Urinary bladder (tissue), 4 donors: ENCODE measurements at places on chromosomes 16 and 17.

- DNase-seq, result no peak
These were observed 12.9 kb downstream of the COL1A1 start for GRCh38 chr17:50188531-50188920.

DNA sequence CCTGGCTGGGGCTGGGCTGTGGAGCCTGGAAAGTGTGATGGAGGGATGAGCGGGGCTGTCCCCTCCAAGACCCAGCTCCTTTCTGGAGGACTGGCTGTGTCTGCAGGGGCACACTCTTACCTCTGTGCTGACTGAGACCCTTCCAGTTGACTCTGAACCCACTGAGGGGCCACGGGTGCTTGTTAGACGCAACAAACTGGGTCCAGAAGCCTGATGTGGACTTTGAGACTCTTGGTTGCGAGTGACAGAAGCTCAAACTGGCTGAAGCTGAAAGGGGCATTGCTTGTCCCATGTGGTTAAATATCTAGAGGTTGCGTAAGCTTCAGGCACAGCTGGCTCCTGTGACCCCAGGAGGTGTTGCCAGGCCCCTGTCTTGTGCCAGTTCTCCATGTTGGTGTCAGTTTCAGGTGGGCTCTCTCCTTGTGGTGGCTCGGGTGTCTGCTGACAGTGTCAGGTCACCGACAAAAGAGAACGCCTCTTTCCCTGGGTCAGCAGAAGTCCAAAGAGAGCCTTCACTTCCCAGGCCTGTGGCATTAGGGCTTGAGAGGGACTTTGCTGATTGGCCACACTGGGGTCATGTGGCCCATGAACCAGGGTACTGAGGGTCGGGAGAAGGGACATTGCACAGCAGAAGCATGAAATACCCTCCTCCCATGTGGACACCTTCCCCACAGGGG is 16.7 kb downstream of the ADCY7 start:
- DNase-seq, result no peak

GRCh38 chr17:15109608-15110007 is 155.5 kb downstream of the PMP22 start:
- no peak for DNase-seq

- no peak for DNase-seq
These were observed 6.7 kb upstream of the BCAR1 start for GRCh38 chr16:75257886-75258806.

- no peak for DNase-seq
These were observed 9.6 kb downstream of the CDRT15 start for GRCh38 chr17:14227052-14227451.

DNA sequence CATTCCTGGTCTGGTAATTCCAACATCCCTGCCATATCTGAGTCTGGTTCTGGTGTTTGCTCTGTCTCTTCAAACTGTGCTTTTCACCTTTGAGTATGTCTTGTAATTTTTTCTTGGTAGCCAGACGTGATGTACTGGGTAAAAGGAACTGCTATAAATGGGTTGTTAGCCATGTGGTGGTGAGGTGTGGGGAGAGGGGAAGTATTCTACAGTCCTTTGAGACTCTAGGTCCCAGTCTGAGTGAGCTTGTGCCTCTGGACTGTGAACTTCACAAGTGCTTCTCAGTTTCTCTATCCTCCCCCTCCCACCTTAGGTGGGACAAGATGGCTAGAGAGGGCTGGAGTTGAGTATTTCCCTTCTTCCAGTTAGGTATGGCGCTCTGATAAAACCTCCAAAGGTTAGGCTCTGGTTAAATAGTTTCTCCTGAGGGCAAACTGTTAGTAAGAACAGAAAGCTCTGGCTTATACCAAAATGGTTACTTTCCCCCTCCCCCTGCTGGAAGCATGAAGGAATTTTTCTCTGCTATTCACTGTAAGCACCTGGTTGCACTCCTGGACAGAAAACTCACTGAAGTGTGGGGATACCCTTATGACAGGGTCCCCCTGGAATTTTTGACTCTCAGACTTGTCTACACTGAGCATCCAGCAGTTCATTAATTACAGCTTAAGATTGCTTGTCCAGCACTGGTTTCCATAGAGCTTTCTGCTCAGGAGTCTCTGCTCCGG is 87.8 kb downstream of the MARCHF10 start:
- no peak for DNase-seq

DNA sequence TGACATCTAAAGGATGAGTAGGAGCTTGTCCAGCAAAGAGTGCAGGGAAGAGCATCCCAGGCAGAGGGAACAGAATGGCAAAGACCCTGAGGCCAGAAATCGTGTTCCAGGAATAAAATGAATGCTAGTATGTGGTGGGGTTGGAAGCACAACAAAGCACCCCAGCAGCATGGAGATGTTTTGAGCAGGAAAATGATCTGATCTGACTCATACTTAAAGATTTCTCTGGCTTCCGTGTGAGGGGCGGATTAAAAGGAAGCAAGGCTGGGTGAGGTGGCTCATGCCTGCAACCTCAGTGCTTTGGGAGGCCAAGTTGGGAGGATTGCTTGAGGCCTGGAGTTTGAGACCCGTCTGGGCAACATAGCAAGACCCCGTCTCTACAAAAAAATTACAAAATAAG is 2.3 kb downstream of the SLC5A11 start:
- no peak for DNase-seq

- no peak for DNase-seq
These were observed 4.6 kb downstream of the RPUSD1 start for GRCh38 chr16:783404-784161.

DNA sequence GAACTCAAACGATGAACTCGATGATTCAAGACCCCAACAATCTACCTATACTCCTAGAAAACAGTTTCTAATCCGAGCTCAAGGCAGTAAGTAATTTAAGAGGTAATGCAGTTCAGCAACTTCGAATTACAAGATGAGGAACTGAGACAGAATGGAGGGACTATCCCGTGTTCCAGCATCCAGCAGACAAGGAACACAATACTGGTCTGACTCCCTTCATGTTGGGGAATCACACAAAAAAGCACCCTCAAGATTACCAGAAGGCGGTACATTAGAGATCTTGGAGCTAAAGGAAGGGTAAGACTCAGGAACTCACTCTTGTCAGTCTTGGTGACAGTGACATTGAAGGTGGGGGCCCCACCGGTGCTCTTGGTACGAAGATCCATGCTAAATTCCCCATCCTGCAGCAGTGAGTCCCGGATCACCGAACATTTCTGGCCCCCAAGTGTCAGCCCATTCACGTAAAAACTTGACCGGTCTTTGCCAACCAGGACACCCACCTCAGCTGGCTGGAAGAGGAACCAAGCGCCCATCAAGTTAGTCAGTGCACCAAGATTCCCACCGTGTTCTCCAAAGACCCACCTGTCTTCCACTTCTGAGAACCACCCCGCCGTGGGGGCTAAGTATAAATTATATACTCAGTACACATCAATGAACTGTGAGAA is 1.9 kb downstream of the PFN1 start:
- no peak for DNase-seq

GRCh38 chr16:89584768-89585549 is 9.4 kb downstream of the CPNE7 start:
- DNase-seq, result no peak

DNA sequence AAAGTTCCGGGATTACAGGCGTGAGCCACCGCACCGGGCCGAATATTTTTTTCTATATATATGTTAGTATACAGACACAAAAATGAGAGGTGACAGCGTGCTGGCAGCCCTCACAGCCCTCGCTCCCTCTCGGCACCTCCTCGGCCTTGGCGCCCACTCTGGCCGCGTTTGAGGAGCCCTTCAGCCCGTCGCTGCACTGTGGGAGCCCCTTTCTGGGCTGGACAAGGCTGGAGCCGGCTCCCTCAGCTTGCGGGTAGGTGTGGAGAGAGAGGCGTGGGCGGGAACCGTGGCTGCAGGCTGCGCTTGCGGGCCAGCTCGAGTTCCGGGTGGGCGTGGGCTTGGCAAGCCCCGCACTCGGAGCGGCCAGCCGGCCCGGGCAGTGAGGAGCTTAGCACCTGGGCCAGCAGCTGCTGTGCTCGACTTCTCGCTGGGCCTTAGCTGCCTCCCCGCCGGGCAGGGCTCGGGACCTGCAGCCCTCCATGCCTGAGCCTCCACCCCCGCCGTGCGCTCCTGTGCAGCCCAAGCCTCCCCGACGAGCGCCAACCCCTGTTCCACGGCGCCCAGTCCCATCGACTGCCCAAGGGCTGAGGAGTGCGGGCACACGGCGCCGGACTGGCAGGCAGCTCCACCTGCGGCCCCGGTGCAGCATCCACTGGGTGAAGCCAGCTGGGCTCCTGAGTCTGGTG is 1.9 kb upstream of the DPEP3 start:
- no peak for DNase-seq

DNA sequence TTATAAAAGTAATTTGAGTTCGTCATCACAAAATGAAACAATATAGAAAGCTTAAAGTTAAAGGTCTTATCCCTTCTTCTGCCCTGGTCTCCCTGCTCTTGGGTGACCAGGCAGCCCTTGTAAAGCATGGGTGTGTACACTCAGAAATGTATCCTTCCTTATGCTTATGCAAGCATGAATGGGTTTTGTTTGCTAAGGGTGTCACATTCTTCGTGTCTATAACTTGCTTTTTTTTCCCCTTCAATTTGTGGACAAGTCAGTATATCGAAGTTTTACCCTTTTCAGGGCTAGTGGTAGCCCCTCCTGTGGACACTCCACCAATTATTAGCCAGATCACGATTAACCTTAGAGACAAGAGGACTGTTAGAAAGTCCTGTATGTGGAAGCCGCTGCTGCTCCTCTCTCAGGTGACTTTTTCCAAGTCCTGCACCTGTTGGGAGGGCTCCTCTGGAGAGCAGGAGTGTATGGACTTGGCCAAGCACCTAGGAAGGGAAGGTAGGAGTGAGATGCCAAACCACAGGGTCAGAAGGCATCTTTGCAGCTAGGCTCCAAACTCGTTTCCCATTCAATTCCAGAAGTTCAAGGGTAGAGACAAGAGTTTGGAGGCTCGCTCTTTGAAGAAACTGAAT is 50.9 kb downstream of the LDHD start:
- no peak for DNase-seq

GRCh38 chr17:33639103-33639880 is 346.2 kb upstream of the ASIC2 start:
- no peak for DNase-seq

DNA sequence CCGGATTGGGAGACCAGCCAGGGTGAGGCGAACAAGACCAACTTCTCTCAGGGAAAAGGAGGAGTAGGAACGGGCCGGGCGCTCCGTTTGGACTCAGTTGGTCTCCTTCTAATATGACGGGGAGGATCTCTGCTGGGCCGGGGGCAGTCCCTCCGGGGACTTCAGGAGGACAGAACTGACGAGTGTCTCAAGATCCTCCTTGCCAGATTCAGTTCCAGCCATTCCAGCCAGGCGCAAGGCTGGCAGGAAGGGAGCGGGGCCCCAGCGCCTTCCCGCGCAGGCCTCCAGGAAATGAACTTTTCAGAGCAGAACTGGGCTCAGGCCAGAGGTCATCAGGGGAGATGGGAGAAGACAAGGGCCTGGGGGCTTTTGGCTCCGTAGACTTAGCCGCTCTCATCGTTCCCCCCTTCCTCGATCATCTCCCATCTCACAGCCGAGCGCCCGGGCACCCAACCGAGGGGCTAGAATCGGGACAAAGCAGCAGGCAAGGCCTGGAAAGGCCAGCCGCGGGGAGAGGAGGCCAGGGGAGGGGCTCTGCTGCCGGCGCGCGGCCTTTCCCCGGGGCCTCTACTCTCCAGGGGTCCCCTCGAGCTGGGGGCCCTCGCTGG is 1.6 kb downstream of the ZNF423 start:
- DNase-seq, result no peak

- no peak for DNase-seq
These were observed 4.2 kb upstream of the MAPK7 start for GRCh38 chr17:19374136-19374535.

DNA sequence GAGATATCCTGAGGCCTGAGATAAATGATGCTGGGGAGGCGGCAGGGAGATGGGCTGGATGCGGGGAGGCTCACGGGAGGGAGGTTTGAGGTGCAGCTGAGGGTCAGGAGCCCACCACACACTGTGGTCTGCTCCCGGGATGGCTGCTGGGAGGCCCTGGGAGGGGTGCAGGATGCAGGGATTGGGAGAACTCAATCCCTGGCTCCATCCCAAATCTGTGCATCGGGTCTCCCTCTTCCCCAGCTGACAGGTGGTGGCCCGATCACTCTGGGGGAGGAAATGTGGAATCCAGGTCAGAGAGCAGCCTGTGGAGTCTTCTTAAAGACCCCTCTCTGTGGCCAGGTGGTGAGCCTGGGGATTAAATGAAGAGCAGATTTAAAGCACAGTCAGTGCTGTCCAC is 12.0 kb downstream of the PHB1 start:
- DNase-seq, result no peak

DNA sequence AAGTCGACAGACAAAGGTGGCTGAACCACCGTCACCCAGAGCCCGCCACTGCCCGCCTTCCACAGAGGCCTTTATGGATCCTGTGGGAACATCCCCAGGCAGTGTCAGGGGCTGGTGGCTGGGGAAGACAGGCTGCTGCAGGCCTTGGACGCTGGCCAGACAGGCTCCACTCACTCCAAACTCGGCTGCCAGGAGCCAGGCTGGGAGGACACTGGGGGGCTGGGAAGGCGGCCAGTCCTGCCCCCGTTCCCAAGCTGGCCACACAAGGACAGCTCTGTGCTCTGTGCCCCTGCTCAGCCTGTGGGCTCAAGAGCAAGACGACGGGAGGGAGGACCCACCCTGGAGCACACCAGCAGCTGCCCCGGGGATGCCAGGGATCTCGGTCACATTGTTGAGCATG is 7.6 kb upstream of the LCAT start:
- DNase-seq, result no peak

DNA sequence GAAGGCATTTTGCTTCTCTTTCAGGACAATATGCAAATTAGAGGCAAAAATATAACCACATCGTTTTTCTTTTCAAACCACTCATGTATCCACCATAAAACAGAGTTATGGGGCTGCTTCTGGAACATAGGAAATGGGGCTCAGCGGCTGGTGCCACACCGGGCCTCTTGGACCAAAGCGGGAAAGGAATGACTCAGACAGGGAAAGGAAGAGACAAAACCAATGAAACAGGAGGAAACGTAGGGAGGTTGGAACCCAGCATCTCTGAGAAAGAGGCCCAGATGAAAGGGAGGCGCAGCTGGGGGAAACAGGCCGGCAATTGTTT is 28.5 kb downstream of the CUEDC1 start:
- DNase-seq, result no peak

DNA sequence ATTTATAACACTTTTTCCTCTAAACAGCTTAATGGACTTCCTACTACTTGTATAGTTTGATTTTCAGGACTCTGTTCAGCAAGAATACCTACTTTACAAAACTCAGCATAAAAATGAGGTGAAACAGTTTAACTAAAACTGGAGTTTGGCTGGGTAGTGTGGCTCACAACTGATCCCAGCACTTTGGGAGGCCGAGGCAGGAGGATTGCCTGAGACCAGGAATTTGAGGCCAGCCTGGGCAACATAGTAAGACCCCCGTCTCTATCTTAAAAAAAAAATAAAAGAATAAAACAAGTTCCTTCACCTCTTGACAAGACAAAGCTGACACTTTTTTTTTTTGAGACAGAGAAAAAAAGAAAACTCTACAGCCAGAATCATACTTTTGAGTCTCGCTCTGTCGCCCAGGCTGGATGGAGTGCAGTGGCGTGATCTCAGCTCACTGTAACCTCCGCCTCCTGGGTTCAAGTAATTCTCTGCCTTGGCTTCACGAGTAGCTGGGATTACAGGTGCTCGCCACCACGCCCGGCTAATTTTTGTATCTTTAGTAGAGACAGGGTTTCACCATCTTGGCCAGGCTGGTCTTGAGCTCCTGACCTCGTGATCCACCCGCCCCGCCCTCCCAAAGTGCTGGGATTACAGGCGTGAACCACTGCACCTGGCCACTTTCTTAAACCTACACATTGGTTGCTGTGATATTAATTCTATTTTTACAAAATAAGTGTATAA is 2.6 kb downstream of the PDF start:
- DNase-seq, result no peak
